ENCODE measurements at places on chromosomes 6 and 20.

GRCh38 chr20:46085179-46085851 is 4.4 kb downstream of the NCOA5 start:
- DNase-seq: no peak

GRCh38 chr6:100101644-100102043 is 107.6 kb upstream of the MCHR2 start:
- DNase-seq: no peak

DNA sequence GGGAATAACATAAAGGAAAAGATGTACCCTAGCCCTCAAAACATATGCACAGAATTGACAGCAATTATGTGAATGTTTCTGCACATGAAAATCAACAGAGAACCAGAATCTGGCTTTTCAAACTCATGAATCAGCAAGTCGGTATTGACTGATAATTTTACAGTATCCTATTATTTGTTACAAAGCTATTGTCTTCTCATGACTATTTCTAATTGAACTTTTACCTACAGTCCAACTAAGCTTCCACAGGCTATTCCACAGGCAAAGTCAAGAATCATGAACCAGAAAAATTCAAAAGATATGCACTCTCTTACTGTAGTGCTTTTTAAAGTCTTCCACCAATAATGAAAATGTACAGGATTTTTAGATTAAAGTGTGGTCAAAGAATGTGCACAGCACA is 49.1 kb upstream of the DST start:
- DNase-seq: no peak

GRCh38 chr6:24378473-24379097 is 20.7 kb upstream of the DCDC2 start:
- no peak for DNase-seq

DNA sequence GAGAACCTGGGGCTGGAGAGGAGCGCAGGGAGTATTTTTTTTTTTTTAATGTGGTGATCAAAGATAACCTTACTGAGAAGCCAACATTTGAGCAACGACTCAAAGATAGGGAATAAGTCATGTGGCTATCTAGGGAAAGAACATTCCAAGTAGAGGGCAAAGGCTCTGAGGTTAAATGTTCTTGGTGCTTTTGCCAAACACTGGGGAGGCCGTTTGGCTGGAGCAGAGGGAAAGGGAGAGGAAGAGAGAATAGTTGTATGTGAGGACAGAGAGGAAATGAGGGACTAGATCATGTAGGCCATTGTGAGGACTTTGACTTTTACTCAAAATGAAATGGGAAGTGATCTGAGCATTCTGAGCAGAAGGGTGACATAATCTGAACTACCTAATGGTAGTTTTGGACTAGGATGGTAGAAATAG is 27.8 kb downstream of the ACSS2 start:
- no peak for DNase-seq

- no peak for DNase-seq
Measured at GRCh38 chr20:6038256-6038655, 15.6 kb downstream of the LRRN4 start.

DNA sequence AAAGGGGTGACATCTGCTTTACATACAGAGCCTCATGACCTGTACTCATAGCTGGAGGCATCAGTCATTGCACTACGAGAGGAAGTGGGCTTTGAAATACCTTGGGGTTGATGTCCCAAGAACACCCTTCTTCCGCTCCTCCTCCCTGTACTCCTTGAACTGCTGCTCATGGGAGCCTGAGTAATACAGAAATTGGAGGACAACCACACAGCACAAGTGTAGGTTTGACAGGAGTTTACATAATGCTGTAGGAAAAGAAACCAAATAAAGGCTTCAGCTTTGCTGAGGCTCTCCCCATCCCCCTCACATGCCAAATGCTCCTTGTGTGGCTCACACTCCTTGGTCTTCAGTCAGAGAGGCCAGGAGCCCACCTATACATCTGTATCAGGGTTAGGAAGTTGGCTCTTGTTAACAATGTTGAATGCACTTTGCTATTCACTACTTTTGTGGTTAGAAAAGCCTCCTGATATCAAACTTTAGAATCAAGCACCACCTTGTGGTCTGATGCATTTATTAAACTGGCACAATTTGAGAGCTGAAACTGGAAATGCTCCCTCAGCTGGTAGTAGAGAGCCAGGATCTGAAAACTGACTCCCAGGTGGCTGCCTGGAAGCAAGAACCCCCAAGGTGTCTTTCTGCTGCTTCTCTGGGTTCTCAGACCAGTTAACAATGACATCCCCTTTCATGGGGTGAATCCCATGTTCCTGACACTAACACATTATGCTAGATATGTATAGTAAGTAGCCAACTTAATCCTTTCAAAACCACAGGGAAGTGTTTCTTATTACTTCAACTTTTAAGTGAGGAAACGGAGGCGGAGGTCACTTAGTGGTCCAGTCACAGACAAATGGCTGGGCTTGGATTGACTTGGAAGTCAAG is 56.2 kb upstream of the EDN1 start:
- peak; percentile 92 for DNase-seq

DNA sequence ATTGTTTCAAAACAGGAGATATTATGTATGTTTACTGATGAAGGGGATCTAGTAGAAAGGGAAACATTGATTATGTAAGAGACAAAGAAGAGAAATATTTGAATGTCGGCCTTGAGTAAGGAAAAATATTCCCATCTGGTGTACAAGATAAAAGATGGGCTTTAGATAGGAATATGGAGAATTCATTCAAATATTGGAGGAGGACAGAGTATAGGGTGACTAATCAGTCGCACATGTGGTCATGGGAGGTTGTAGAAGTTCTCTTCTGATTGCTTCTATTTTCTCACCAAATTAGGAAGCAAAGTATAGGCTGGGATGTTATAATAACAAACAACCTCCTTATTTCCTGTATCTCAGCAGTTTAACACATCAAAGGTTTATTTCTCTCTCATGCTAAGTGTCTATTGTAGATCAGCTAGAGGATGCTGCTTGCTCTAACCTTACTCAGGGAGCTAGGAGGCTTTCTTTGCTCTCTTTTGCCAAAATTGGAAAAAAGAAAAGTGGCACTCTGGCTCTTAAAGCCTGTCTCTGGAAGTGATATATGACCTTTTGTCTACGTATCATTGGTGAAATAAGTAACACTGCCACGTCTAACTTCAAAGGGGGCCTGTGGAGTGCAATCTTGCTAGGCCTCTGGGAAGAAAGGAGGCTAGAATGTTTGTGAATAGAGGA is 1.2 kb upstream of the HDDC2 start:
- DNase-seq: no peak

- DNase-seq: peak; percentile 38
Measured at GRCh38 chr6:148293181-148293995, 49.2 kb upstream of the SASH1 start.

GRCh38 chr6:613981-614380 is 42.9 kb downstream of the HUS1B start:
- no peak for DNase-seq

- no peak for DNase-seq
Measured at GRCh38 chr6:69825904-69826303, 29.1 kb upstream of the LMBRD1 start.

DNA sequence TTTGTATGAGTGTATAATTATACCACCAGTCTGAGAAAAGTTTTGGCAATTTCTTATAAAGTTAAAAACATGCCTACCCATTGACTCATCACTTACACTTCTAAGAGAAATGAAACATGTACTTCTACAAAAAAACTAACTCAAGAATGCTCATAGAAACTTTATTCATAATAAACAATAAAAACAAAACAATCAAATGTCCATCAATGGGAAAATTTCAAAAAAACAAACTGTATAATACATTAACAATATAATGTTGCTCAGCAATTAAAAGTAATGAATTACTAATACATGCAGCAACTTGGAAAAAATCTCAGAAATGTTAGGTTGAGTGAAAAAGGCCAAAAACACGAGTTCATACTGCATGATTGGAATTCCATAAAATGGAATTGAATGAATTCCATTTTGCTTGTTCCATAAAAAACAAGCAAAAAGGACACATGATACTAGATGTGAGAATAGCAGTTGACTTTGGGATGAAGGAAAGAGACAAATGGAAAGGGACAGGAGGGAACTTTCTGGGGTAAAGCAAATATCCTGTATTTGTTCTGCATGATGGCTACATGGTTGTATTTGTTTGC is 726.6 kb downstream of the RFPL4B start:
- DNase-seq: no peak

DNA sequence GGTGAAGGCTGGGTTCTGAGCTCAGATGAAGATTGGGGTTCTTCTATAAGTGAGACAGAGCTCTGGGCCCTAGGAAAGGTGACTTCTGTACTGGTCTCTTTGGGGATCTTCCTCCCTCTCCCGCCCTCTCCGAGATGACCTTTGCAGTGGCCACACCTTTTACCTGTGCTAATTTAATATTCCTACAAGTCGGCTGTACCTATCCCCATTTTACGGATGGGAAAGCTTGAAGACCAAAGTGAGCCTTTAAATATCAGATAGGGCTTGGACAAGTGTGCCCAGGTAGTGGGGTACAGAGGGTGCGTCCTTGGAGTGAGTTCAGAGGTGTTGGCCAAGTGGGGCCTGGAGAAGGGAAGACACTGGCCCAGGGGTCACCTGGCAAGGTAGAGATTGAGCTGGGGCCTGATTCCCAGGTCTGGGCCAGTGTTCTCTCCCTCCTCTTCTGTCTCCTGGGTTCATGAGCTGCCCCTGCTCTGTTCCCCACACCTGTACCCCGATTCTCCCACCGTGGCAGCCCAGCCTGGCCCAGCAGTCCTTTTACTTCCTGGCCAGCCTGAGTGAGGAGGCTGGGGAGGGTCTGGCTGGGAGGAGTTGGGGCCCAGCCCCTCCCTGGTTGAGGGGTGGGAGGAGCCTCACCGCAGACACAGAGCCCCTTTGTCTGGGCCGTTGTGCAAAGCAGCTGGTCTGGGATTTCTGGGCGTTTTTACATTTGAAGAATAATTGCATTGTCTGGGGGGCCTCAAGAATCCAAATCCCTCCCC is 152.1 kb upstream of the RNF24 start:
- DNase-seq: peak; percentile 75

DNA sequence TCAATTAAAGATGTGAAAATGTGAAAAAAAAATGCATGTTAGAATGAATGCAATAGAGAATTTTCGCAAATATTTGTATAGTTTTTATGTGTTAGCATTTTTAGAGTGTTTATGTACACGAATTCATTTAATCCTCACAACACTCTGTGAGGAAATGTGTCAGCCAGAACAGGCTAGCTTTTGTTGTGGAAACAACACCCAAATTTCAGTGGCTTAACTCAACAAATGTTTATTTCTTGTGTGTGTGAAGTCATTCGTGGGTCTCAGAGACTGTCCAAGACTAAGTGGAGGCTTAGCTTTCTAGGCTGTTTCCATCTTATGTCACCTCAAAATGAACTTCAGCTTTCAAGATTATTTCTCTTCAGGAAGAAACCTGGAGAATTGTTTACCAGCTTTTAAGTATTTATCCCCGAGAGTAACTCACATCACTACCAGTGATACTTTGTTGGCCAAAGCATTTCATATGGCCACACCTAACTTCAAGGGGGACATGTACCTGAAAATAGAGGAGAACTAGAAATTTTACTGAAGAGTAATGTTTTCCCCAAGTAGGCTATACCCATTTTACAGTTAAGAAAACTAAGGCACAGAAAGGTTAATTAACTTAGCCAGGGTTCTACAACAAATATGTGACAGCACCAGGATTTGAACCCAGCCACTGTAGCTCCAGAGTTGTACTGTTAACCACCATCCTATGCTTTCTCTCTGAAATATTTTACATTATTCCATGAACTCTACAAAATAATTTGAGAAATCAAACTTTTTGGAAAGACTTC is 306.1 kb downstream of the QKI start:
- DNase-seq: no peak

GRCh38 chr20:48826883-48827771 is 672 bp downstream of the PREX1 start:
- peak; percentile 59 for DNase-seq

DNA sequence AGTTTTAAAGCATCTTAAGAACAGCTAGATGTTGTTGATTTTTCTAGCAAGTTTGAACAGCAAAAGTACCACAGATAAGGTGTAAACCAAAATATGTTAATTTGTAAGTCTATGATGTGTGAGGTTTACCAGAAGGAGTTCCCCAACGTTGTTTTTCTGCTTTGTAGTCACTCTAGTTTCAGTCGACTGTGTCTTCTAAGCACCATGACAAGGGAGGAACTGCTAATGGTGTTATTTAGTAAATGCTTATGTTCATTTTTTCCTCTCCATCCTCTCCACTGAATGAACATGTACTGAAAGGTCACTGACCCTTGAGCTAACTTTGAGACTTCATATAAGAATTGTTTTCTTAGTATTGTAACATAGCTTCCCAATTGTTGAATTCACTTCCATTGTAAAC is 3.0 kb downstream of the ENPP3 start:
- no peak for DNase-seq

DNA sequence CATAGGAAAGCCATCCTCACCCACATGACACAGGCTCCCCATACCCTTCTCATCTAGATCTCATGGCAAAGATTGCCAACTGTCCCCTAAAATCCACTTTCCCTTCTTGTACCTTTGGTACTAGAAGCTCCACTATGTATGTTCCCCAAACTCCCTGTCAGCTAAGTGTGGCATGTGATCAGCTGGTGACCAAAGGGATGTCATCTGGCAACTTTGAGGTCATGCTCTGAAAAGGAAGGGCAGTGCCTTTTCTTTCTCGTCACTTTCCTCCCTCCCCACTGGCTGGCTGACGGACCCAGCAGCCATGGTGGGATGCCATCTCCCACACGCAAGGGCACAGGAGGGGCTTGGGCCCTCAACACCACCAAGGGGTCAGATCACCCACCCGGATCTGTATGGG is 23.8 kb upstream of the TAF8 start:
- no peak for DNase-seq

DNA sequence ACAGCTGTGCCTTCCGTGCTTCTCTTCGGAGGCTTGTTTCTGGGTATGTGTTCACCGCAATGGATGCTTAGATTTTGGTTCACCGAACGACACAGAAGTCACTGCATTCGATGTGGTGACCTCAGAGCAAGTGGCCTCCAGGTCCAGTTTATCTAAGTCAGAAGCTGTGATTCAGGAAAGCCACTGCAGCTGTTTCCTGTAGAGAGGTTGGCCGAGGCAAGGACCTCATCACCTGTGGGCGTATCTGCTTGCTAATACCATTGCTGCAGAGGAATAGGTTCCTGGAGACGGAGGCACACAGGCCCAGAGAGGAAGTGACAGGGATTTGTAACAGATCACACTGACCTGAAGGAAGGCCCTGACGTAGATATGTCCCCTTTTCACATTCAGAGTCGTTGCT is 82.7 kb downstream of the FARS2 start:
- DNase-seq: no peak

DNA sequence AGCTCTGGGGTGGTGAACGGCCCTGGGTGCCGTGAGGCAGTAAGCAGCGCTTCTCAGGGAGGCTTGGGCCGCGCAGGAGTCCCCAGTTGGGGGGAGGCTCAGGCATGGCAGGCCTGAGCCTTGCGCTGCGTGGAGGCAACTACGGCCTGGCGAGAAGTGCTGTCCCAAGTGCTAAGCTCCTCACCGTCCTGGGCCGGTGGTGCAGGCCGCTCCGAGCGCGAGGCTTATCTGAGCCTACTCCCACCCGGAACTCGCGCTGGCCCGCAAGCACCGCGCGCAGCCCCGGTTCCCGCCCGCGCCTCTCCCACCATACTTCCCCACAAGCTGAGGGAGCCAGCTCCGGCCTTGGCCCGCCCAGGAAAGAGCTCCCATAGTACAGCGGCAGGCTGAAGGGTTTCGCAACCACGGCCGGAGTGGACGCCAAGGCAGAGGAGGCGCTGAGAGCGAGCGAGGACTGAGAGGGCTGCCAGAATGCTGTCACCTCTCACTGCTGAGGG is 1.8 kb upstream of the WRNIP1 start:
- DNase-seq: no peak

Measured in kidney (tissue), 22 donors.